ENCODE measurements at places on chromosomes 6 and 20.

DNA sequence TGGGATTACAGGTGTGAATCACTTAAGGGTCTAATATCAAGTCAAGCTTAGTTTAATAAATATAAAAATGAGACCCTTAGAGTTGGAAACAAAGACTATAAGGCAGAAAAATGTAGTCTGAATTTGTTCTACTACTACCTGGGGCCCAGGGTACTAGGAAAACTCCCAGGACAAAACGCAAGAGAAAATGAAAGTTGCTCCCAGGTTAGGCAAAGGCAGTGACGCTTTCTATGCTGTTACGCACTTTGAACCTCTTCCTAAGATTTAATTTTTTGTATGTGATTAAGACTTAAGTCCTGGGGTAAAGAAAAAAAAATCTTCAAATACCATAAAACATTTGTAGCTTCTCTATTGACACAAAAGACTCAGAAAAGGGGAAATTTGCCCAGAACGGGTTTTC is 17.3 kb downstream of the DSP start:
- DNase-seq, result no peak

- no peak for DNase-seq
These were observed 7.2 kb downstream of the ADGRF1 start for GRCh38 chr6:47034926-47035325.

DNA sequence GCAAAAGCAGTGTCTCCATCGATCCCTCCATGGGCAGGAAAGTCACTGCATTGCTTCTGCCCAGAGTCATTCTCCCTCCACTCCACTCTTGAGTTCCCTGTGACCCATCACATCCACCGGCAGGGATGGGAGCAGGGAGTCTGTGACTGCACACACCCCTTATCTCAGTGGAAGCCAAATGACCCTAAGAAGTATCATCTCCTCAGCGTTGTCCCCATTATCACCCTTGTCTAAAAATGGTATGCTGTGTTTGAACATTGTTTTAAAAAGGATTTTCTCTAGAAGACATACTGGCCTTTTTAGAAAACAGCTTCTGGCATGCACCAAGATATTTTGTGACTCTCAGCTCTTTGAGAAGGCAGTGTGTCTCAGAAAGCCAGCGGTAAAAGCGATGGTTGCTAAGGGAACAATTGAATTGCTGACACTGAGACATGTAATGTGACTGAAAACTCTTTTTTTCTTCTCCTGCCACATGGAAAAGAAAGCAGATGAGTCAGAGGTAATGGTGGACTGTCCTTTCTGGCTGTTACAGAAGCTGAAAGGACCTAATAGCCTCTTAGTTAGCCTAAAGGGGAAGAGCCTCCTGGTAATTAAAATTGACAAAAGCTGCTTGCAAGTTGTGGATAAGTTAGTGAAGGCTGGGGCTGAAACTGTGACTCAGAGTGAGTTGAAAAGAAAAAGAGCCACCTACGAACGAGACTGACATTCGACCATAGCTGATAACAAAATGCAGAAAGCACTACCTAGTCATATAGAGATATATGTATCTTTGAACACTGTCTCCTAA is 120.5 kb downstream of the MAP3K7 start:
- no peak for DNase-seq

DNA sequence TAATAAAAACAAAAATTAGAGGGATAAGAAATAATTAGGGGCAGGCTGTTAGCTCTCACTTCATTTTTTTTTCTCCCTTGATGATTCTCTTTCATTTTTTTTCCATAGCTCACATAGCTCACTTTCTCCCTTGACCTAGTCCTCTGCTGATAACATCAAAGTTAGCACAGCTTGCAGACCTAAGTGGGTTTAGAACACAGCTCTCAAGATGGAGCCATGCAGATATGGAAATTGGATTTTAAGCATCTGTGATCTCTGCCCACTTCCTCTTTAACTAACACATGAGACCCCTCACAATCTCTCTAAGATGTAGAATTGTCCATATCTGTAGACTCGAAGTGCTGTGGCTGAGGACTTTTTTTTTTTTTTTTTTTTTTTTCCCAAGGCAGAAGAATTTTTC is 257.1 kb downstream of the SOX4 start:
- DNase-seq, result no peak

- DNase-seq, result no peak
These were observed 22.0 kb upstream of the VSTM2L start for GRCh38 chr20:37880726-37881591.

DNA sequence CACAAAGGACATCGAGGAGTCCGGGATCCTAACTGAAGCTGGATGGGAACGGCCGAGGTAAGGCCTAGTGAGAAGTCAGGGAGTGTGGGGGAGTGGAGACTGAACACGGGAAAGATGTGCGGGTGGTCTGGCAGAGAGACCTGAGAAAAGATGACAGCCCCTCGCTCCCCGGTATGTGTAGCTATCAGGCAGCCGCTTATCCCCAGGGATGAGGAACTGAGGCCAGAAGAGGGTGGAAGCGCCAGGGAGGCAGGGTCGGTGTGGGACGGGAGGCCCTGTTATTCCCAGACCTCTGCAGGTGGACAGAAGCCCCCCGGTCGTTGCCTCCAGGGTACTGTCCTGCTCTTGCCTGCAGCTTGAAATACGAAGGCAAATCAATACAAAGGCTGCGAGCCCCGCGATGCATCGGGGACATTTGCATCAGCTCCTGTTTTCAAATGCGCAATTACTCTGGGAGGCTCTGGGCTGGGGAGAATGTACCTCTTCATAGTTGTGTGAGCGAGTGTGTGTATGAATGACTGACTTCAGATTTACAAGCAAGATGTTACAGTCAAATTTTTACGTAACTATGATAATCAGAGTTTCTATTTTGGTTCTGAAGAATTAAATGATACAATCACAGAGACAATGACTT is 221.3 kb downstream of the QKI start:
- no peak for DNase-seq

DNA sequence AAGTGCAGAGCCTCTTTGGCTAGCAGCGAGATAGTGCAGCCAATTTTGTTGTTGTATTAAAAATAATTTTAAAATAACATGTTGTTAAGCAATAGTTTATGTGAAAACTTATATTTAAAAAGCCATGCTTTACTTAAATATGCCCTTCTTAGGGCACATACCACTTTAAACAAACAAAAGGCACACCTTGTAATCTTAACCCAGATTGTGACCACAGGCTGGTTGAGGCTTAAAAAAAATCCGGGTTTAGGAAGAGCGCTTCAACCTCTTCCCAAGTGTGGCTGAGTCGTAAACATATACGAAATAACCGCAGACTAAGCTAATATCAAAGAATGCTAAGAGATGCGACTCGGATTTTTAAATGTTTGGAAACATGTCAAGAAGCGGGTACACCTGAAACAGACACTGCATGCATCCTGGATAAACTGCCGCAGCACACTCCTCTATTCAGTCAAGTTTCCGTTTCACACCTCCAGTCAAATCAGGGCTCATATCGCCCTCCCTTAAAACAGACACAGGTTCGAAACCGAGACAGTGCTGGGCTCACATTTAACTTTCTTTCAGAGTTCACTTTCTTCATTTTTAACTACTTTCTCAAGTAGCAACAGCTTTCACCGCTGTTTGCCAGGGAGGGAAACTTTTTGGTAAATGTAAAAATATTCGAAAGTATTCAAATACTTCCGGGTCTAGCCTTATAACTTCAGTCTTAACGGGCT is 1.5 kb downstream of the DEK start:
- peak; percentile 48 for DNase-seq

DNA sequence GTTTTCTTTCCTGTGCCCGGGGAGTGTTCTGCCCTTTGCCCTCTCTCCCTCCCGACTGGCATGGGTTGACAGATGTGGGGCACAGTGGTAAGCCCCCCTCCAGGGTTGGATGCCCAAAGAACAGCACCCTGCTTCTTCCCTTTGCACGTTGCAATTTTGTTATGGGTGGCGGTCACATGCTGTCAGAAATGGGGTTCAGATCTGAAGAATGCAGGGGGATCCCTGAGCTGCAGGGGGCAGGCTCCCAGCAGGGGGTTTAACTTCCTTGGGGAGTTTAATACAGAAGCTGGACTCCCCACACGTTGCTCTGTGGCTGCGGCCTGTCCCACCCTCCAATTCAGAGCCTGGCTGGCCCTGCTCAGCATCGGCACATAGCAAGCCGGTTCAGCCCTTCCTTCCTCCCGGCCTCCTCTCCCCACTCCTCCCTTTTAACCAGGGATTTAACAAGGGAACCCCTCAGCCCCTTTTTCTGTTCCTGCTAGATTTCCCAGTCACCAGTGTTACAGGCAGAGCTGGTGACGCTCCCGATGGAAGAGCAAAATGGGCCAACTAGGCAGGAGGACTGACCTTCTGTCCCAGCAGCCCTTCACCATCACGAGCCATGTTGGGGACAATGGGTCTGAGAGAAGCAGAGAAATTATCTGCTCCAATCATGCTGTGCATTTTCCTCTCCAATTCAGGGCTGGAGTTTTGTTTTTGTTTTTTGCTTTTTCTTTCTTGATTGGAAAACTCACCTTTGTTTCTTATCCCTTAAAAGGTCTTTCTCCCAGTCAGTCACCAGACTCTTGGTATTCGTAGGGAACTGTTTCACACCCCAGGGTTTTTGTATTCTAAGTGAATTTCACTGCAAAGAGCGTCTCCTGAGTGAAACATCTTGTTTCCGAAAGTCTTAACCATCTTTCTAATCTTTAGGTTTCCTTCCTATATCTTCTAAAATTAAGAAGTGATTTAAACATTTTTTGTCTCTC is 6.8 kb downstream of the FOXF2 start:
- DNase-seq, result no peak

DNA sequence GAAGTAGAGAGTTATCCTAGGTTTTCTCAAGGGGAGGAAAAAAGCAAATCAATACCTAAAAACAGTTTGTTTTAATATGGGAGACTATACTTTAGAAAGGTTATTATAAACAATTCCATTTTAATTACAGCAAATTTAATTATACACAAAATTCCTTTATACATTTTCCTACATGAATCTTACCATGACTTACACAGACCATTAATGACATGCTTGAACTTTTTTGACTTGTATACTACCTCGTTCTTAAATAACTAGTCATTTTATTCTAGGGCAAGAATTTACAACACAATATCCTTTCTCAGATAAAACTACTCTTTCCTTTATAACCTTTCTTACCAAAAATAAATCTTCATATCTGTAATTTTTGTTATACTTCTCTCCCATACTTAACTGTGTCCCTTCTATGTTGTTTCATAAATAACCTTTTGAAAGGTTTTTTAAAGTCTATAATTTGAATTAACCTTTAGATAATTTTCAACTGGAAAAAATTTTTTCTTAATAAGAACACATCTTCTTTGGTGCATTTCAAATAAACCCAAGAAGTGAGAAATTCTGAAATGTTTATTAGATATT is 729.4 kb downstream of the TENT5A start:
- no peak for DNase-seq

GRCh38 chr20:61683721-61684120 is 382.0 kb downstream of the TAF4 start:
- DNase-seq, result no peak

DNA sequence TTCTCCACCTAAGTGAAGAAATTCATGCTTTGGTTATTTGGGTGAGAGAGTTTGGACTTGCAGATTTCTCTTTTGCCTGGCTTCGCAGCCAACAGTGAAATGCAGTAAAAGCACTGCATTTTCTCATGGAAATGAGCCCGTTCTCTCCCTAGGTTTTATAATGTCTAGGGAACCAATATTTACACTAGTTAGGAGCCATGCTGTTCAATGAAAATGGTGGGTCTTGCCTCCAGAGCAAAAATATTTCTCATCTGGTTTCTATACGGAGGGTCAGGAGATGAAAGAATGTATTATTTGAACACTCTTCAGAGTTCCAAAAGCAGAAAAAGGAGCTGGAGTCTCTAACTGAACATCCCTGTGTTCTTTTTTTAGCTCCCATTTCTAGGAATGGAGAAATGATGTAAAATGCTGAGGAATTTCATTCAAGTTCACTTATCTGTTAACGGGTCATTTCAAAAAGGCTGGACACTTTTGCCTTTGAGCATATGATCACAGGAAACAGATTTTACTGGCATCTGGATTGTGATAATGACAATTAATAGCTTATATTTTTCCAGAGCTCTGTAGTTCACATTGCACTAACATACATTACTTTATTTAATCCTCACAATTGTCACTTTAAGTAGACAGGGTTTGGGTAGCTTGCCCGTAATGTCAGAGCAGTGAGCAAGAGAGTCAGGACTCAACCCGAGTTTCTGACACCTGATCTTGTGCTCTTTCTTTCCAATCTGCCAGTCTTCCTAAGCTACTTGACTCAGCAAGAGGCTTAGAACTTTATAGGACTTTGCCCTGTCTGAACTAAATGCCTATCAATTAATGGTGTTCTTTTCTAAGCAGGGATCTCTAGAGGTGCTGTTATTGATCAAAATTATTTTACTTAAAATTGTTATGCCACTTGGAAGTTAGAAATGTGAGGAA is 78.0 kb downstream of the PPP1R14C start:
- no peak for DNase-seq

DNA sequence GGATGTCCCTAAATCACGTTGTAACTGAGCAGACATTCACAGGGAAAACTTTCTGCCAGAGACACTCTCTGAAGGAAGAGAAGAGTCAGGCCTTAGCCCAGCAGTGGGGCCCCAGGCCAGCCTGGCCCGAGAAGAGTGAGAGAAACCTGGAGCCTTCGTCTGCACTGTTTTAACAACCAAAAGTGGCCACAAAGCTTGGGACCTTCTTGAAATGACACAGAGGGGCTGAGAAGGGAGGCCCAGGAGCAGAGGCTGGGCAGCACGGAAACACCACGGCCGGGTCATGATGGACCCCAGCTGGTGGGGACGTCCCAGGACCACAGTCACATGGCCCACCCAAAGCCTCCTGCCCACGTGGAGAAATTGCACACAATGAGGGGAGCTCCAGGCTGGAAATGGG is 126.8 kb upstream of the THBS2 start:
- DNase-seq, result no peak

DNA sequence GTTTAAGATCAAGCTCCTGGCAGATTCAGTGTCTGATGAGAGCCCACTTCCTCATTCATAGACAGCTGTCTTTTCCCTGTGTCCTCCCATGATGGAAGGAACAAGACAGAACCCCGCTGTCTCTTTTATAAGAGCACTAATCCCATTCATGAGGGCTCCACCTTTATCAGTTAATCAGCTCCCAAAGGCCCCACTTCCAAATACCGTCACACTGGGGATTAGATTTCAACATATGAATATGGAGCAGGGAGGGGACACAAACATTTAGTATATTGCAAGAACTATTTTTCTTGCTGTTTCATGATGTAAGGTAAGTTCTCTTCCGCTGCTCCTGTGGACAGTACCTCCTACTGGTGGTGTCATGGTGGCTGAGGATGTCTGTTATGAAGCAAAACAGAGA is 158.3 kb upstream of the IRAK1BP1 start:
- DNase-seq, result no peak

GRCh38 chr6:29709188-29709587 is 14.0 kb upstream of the HLA-F start:
- DNase-seq, result no peak

- DNase-seq, result no peak
These were observed 27.1 kb upstream of the TOP1 start for GRCh38 chr20:41001497-41001896.
